ENCODE measurements at places on chromosomes 16 and 17. TPM values are rescaled to one million over a fixed set of nuclear protein-coding genes. Genes with fewer than 3 reads are reported as not detected.

DPEP2 gene
- total RNA-seq, result not detected

HSF4 gene
- not detected for total RNA-seq

PYCARD gene
- not detected for total RNA-seq

SLC16A6 gene
- total RNA-seq, result 0.09 TPM

C16orf87 gene
- 40.9 TPM for total RNA-seq

ANKRD40CL gene
- not detected for total RNA-seq

- no peak overlapping the region for H3K27ac ChIP-seq
- no peak for DNase-seq
- H3K4me1 ChIP-seq, result peaks cover 34% of the 10 kb centered on the region
- no peaks in the 10 kb centered on the region for H3K36me3 ChIP-seq
Observed at GRCh38 chr17:18186627-18186982, 3.0 kb downstream of the ALKBH5 start.

- H3K27ac ChIP-seq, result no peak overlapping the region
- no peaks in the 10 kb centered on the region for H3K4me1 ChIP-seq
- no peak overlapping the region for H3K4me3 ChIP-seq
- no peaks in the 10 kb centered on the region for H3K27me3 ChIP-seq
- no peaks in the 10 kb centered on the region for H3K36me3 ChIP-seq
Observed at GRCh38 chr17:62680541-62681052, 53.1 kb downstream of the MRC2 start.

DNA sequence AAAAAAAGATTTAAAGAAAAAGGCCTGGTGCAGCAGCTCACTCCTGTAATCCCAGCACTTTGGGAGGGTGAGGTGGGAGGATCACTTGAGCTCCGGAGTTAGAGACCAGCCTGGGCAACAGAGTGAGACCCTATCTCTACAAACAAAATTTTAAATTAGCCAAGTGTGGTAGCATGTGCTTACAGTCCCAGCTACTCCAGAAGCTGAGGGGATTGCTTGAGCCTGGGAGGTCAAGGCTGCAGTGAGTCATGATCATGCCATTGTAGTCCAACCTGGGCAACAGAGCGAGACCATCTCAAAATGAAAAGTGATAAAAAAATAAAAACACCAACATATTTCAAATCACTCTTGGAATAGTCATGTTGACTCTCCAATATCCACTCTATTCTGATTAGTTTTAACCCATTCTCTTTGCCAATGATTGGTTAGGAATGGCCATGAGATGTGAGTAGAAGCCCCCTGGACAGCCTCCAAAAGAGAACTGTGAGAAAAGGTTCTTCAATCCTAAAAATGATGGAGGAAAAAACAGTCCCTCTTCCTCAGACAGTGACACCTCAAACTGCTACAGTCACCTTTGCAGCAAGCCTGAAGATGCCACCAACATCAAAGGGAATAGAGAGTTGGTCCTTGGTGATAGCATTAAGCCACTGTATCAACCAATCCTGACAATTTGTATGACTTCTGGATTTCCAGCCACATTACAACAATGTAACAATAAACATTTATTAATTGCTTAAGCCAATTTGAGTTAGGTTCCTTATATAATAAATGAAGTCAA lies 2.9 kb upstream of the KANSL1 start:
- peaks cover 10% of the 10 kb centered on the region for H3K4me1 ChIP-seq
- no peak overlapping the region for H3K4me3 ChIP-seq
- H3K27ac ChIP-seq, result no peak overlapping the region
- no peak for DNase-seq
- no peaks in the 10 kb centered on the region for H3K36me3 ChIP-seq

- H3K36me3 ChIP-seq, result no peaks in the 10 kb centered on the region
- no peak overlapping the region for H3K27ac ChIP-seq
- H3K4me1 ChIP-seq, result peaks cover 19% of the 10 kb centered on the region
Observed at GRCh38 chr17:64783031-64783461, 120.9 kb upstream of the SMURF2 start.

DNA sequence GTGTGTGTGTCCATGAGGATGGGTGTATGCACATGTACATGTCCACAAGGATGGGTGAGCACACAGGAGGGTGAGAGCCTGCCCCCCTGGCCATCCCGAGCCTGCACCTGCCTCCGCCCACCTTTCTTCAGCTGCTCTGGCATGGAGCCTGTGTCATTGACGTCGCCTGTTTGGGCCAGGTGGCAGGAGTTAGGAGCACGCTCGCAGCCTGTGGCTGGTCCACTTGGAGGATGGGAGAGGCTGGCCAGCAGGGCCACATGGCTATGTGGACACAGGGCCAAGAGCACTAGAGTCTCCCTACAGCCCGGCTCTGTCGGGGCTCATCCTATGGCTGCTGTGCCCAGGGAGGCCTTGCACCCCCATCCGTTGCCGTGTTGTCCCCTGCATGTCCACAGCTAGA lies 21.4 kb downstream of the BAHCC1 start:
- no peak for DNase-seq
- H3K27ac ChIP-seq, result no peak overlapping the region
- no peak overlapping the region for H3K4me3 ChIP-seq
- no peaks in the 10 kb centered on the region for H3K27me3 ChIP-seq
- peaks cover 17% of the 10 kb centered on the region for H3K4me1 ChIP-seq
- H3K36me3 ChIP-seq, result no peaks in the 10 kb centered on the region

DNA sequence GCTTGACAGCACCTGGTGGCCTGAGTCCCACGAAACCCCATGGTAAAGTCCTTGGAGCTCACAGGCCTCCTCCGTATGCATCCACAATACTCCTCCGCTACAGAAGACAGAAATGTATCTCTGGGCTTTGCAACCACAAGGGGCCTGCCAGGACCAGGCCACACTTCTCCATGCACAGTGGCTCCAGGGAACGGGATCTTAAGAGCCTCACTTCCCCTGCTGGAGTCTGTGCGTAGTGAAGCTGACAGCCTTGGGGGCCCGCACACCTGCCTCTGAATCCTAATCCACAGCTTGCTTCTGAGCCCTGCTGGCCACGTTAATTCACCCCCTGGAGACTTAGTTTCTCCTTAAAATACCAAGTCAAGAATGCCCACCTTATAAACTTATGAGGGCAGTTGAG lies 125.7 kb downstream of the COPRS start:
- peaks cover 3% of the 10 kb centered on the region for H3K4me1 ChIP-seq
- H3K36me3 ChIP-seq, result no peaks in the 10 kb centered on the region
- peak; percentile 59 for DNase-seq
- H3K4me3 ChIP-seq, result no peak overlapping the region

- no peaks in the 10 kb centered on the region for H3K27me3 ChIP-seq
- H3K4me1 ChIP-seq, result peaks cover 11% of the 10 kb centered on the region
- no peak overlapping the region for H3K27ac ChIP-seq
- H3K36me3 ChIP-seq, result no peaks in the 10 kb centered on the region
Observed at GRCh38 chr16:85428168-85428898, 184.8 kb upstream of the GSE1 start.

GRCh38 chr17:75688209-75688825 lies 21.2 kb downstream of the SAP30BP start:
- H3K4me3 ChIP-seq, result no peak overlapping the region
- H3K4me1 ChIP-seq, result peaks cover 36% of the 10 kb centered on the region
- DNase-seq, result peak; percentile 59
- no peaks in the 10 kb centered on the region for H3K36me3 ChIP-seq
- H3K27me3 ChIP-seq, result no peaks in the 10 kb centered on the region

DNA sequence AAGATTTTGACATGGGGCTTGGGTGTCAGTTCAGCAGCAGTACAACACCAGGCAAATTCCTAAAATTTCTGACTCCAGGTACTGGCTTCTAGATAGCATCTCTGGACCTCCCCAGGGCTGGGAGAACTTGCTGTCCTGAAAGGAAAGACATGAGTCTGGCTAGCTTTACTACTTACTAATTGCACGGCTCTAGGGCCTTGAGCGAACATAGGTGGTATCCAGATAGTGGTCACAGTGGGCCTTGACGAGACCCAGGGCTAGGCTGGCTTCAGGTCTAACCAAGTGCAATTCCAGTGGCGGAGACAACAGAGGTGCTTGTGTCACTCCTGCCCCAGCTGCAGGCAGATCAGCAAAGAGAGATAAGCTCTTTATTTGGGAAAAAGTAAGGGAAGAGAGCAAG lies 16.4 kb upstream of the SLC13A5 start:
- no peak overlapping the region for H3K4me3 ChIP-seq
- H3K4me1 ChIP-seq, result no peaks in the 10 kb centered on the region
- peaks cover 37% of the 10 kb centered on the region for H3K27me3 ChIP-seq
- no peak overlapping the region for H3K27ac ChIP-seq
- H3K36me3 ChIP-seq, result no peaks in the 10 kb centered on the region

DNA sequence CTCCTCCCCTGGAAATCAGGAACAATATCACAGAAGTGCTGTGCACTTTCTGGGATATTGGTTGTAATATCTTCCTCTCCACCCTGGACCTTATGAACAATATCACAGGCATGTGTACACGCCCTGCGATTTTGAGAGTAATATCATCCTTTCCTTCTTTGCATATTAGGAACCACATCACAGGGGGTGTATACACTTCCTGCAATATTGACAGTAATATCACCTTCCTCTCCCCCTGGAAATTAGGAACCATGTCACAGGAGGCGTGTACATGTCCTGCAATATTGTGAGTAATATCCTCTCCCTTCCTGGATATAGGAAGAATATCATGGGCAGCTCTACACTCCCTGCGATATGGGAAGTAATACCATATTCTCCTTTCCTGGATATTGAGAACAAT lies 14.2 kb upstream of the TEKT5 start:
- no peaks in the 10 kb centered on the region for H3K36me3 ChIP-seq
- no peak overlapping the region for H3K27ac ChIP-seq
- no peak overlapping the region for H3K4me3 ChIP-seq
- no peak for DNase-seq
- peaks cover 5% of the 10 kb centered on the region for H3K27me3 ChIP-seq

GRCh38 chr16:55871411-55872038 lies 3.6 kb downstream of the CES5A start:
- H3K4me3 ChIP-seq, result no peak overlapping the region
- no peaks in the 10 kb centered on the region for H3K4me1 ChIP-seq
- no peak for DNase-seq
- no peaks in the 10 kb centered on the region for H3K27me3 ChIP-seq
- H3K27ac ChIP-seq, result no peak overlapping the region
- no peaks in the 10 kb centered on the region for H3K36me3 ChIP-seq

DNA sequence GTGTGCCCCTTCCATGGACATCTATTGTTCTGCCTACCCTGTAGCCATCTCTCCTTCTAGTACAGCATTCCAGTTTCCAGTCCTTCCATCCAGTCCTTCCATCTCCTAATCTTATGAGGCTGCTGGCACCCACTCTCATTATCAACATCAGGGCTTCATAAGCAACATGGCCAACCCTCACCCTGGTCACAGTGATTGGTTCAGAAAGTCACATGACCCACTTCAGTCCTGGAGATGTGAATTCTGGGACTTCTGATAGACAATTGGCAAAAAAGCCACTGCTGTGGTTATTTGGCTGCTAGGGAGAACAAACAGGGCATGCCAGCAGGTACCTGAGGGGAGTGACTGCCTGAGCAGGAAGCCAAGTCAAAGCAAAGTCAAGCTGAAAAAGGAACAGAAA lies 164.7 kb upstream of the C16orf82 start:
- DNase-seq, result no peak
- H3K36me3 ChIP-seq, result no peaks in the 10 kb centered on the region
- H3K27me3 ChIP-seq, result no peaks in the 10 kb centered on the region
- no peak overlapping the region for H3K27ac ChIP-seq

DNA sequence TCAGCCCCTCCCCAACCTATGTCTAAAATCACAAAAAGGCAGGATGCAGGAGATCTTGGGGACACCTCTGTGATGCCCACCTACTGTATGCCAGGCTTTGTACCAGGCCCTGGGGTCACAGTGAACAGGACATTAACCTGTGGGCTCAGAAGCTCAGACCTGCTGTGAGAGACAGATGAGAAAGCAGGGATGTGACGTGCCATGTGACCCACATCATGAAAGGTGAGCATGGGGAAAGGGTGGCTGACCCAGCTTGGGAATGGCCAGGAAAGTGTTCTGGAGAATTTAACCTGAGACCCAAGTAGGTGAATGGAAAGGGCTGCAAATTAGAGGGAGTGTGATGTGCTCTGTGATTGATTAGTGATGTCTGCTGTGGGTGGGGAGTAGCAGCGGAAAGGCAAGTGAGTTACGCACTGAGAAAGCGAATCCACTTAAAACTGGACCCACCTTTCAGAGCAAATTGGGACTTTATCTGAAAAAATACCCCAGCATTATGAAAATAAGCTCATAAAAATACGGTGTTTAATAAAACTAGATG lies 132.2 kb downstream of the IRF8 start:
- H3K4me3 ChIP-seq, result no peak overlapping the region
- no peak overlapping the region for H3K27ac ChIP-seq
- no peaks in the 10 kb centered on the region for H3K36me3 ChIP-seq
- H3K27me3 ChIP-seq, result no peaks in the 10 kb centered on the region

GRCh38 chr16:71214746-71215381 lies 15.7 kb downstream of the HYDIN start:
- no peaks in the 10 kb centered on the region for H3K4me1 ChIP-seq
- no peaks in the 10 kb centered on the region for H3K27me3 ChIP-seq
- no peak overlapping the region for H3K4me3 ChIP-seq
- DNase-seq, result no peak

DNA sequence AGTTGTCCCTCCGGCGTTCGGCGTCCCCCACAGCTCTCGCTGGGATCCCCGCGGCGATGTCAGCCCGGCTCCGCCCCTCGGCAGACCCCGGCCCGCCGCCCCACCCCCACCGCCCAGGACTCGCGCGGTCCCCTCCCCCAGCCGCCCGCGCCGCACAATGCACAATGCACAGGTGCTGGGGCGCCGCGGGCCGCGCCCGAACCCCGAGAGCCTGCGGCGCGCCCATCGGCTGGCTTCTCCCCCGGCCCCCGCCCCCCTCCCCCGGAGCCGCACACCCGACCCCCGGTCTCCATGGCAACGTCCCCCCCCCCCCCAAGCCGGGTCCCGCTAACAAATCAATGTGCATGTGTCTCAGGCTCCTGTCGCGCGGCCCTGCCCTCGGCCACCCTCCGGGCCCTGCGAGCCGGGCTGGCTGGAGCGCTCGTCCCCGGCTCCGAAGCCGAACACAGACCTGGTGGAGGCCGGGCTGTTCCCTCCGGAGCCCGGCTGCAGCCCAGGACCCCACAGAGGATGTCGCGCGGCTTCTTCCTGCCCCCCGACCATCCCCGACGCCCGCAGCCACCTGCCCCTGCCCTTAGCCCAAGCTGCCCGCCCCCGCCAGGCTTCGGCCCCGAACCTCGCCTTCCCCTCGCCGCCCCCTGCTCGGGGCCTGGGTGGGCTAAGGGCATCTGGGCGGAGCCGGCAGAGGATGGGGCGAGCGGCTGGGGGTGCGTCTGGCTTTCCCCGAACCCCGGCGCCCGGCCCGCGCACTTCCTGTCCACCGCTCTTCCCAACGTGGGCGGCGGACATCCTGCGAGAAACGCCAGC lies 818 bp upstream of the CBX8 start:
- H3K4me1 ChIP-seq, result peaks cover 56% of the 10 kb centered on the region
- peaks cover 92% of the 10 kb centered on the region for H3K27me3 ChIP-seq
- H3K27ac ChIP-seq, result no peak overlapping the region
- peak overlapping the region; percentile 80 for H3K4me3 ChIP-seq
- DNase-seq, result peak; percentile 78

- no peak overlapping the region for H3K27ac ChIP-seq
- H3K27me3 ChIP-seq, result no peaks in the 10 kb centered on the region
- H3K4me3 ChIP-seq, result no peak overlapping the region
- DNase-seq, result no peak
Observed at GRCh38 chr17:50963139-50963538, 97.0 kb upstream of the TOB1 start.

All from neural progenitor cell (in vitro differentiated cells).